Fibroblast of skin of right biceps (primary cell): ENCODE measurements at places on chromosomes 13 and 19.

GRCh38 chr19:17719730-17720400, 585 bp downstream of the MAP1S start:
- DNase-seq, result no peak

GRCh38 chr13:82294226-82294625, 1588.0 kb downstream of the SLITRK1 start:
- no peak for DNase-seq

DNA sequence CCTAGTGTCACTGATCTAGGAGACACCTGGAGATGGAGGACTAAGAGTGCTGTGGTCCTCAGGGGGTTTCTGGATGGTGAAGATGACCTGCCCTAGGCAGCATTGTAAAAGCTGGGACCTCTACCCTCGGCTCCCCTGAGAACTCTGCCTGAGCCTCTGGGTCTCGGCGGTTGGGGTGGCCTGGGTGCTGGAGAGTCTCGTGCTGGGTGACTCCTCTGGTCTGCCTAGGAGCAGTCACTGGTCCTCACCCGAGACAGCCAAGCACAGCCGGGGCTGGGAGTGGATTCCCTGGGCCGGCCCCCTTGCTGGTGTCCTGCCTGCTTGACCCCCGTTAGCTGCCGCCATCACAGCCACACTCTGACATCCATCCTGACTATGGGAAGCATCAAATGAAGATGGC, 6.7 kb downstream of the KCTD15 start:
- DNase-seq, result no peak

DNA sequence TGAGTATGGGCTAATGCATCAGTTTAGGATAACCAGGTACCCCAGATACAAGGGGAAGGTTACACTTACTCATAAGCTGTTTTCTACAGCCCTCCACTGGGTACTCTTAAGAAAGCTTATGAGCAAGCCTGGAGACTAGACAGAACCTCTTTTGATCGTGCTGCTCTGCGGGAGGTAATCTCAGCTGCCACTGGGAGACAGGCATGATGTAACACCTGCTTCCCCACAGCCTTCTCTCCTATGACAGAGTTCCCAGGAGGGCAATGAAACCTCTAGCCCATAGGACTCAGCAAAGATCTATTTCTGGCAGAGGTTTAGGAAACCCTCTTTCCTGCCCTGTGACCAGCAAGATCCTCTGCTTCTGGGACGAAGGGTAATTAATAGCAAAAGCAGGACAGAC, 65.6 kb downstream of the WASF3 start:
- DNase-seq, result peak; percentile 19

DNA sequence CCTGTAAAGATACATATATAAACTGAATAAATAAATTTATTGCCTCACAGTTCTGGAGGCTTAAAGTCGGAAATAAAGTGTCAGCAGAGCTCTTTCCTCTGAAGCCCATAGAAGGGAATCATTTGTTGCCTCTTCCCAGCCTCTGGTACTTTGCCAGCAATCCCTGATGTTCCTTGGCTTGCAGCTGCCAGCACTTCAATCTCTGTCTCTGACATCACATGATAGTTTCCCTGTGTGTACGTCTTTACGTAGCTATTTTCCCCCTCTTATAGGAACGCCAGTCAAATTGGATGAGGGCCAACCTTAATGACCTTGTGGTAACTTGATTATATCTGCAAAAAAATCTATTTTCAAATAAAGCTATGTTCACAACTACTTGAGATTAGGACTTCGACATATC, 250.9 kb downstream of the LIG4 start:
- DNase-seq, result no peak

DNA sequence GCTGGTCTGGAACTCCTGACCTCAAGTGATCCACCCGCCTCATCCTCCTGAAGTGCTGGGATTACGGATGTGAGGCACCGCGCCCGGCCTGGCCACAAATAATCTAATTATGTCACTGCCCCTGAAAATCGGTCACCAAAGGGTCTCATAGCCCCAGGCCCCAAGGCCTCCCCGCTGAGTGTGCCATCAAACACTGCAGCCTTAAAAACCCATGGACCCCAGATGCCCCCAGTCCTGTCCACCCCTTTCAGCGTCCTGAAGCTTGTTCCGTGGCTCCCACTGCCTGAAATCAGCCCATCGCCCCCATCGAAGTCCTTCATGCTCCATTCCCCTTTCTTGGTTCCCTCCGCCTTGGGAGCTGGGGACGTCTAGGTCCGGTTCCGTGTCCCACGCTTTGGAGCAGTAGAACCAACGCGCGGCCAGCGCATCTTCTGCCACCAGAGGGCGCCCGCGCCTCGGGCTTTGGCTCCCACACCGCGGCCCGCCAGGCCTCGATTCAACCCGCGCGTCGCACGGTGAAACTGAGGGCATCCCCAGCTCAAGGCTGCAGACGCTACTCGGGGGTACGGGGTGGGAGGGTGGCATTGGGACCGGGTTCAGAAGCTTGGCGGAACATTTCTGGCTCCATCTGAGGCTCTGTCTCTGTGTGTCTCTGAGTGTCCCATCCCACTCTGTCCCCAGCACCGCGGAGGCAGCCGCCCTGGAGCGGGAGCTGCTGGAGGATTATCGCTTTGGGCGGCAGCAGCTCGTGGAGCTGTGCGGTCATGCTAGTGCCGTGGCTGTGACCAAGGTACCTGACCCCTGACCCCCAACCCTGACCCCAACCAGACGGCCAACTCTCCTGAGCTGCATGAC, 3.5 kb downstream of the YJEFN3 start:
- DNase-seq, result peak; percentile 60

DNA sequence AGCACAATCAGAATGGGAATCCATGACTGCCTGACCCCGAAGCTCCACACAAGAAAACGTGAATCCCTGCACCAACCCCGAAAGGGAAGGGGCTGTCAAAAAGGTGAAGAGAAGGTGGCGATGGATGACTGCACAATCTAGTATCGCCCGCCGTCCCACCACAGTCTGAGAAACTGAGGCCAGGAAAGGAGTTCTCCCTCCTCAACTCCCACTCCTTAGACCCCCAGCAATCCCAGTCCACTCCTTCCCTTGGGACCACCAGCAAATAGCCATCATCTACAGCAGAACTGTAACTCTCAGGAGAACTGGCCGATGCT, 451 bp downstream of the NOSIP start:
- DNase-seq, result no peak

DNA sequence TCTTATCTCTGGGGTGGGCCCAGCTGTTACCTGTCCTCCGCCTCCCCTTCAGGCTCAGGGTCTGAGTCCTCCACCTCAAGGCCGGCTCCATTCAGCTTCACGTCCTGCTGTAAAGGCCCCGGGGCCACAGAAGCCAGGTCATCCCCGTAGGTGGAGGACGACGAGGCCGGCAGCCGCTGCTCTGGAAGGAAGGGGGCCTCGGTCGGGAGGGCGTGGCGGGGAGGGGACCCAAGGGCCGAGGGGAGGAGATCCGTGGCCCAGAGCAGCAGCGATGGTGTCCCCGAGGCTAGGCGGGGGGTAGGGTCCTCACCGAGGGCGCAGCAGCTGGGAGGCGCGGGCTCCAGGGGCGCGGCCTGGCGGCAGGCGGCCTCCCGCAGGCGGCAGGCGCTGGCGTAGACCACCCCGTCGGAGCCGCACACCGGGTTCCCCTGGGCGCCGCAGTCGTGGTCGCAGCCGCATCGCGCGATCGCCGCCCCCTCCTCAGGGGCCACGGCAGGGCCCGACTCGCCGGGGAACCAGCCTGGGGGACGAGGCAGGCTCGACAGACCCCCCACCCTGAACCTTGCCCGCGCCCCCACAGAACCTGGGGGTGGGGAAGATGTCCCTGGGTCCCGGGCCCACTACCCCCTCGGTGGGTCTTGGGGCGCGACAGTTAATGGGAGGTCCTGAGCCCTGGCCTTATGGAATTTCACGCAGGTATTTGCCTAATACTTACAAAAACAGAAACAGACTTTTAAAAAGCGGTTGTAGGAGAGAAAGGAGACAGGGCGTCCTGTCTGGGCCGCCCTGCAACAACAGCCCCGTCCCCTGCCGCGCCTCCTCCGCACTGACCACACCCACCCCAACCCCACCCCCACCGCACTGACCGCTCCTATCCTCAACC, 7.6 kb downstream of the F2RL3 start:
- no peak for DNase-seq
